CD8-positive, alpha-beta T cell (primary cell): ENCODE measurements at places on chromosomes 2 and 18. TPM values are rescaled to one million over a fixed set of nuclear protein-coding genes. Genes with fewer than 3 reads are reported as not detected.
A peak's percentile ranks its signal among the peaks of the same experiment; 100 is the strongest.

The NRP2 gene
- total RNA-seq, result not detected

The NCKAP5 gene
- not detected for total RNA-seq

The C2orf92 gene
- 7.1 TPM for total RNA-seq

The EVX2 gene
- not detected for total RNA-seq

- no peak for DNase-seq
Measured at GRCh38 chr18:23451491-23451890, 1.6 kb upstream of the RIOK3 start.

- no peak for DNase-seq
Measured at GRCh38 chr2:107064750-107065149, 178.8 kb upstream of the ST6GAL2 start.

- no peak for DNase-seq
Measured at GRCh38 chr2:10875126-10875525, 36.6 kb upstream of the KCNF1 start.

DNA sequence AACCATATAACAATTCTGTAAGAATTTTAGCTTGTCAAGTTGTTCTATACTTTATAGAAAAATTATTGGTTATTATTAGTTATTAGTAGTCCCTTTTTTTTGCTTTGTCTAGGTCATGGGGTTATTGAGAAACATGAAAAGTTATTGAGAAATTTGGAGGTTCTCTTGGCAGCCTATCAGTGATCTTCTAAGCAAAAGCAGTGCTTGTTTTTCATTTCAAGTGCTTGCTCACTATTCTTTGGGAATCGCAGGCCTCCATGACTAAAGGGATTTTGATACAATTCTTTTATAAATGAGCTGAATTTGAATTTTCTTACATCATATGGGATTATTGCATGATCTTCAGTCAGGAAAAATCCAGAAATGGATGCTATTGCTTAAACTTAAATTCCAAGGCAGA is 25.8 kb downstream of the PLEKHA3 start:
- no peak for DNase-seq

DNA sequence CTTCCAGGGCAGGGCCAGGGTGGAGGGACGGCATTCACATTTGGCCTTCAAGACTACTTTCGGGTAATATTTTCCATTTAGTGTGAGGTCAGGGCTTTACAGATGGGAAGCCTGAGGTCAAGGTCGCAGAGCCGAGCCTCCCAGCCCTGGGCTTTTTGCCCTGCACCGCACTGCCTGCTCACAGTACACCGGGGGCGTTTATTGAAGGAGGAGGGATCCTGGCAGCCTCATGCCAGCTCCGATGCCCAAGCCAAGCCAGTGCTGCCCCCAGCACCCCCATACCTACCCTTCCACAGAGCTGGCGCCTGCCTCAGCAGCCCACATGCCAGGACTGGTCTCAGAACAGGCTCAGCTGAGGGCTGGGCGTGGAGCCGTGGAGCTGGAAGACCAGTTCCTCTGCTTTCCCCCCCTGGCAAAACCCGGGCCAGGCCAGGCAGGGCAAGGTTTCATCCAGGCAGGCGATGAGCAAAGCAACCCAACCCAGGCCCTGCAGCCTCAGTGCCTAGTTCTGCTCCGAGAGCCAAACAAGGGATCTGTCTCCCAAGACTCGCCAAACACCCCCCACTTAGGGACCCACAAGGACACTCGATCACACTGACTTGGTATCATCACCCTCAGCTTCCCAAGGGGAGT is 11.9 kb downstream of the SDC1 start:
- DNase-seq, result no peak

DNA sequence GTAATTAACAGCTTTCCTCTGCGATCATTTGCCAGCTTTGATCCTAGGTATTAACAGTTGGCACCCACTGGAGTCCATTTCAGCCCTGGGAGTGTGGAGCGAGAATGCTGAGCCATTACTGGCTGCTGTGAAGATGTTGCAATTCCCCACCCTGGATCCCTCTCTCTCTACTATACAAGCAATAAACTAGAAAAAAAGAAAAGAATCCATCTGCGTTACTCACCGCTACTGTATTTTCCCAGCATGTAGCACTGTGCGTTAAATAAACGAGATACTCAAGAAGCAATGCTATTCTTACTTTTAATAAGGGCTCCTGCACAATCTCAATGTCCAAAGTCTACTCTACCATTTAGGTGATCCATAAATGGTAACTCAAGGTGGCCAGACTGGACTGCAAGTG is 8.5 kb downstream of the RTTN start:
- DNase-seq, result no peak

DNA sequence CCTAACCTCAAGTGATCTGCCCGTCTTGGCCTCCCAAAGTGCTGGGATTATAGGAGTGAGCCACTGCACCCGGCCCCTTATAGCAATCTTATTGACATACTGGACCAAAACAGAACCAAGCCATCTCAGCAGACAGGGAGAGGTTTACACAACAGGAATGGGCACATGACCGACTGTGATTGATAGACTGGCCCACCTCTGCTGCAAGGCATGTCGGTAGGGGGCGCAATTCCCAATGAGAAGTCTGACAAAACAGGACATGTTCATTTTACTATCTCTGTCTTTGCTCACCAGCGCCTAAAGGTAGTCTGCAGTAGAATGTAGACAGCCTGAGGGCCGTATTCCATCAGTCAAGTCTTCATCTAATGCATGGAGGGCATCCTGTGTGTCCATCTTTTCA is 2.0 kb downstream of the LYPD6B start:
- peak; percentile 48 for DNase-seq

- DNase-seq, result no peak
Measured at GRCh38 chr2:106536490-106536889, 49.3 kb downstream of the CD8B2 start.

- DNase-seq, result no peak
Measured at GRCh38 chr2:3494984-3495666, 24.2 kb downstream of the ADI1 start.

GRCh38 chr2:160482673-160483072 is 10.9 kb downstream of the RBMS1 start:
- peak; percentile 67 for DNase-seq

DNA sequence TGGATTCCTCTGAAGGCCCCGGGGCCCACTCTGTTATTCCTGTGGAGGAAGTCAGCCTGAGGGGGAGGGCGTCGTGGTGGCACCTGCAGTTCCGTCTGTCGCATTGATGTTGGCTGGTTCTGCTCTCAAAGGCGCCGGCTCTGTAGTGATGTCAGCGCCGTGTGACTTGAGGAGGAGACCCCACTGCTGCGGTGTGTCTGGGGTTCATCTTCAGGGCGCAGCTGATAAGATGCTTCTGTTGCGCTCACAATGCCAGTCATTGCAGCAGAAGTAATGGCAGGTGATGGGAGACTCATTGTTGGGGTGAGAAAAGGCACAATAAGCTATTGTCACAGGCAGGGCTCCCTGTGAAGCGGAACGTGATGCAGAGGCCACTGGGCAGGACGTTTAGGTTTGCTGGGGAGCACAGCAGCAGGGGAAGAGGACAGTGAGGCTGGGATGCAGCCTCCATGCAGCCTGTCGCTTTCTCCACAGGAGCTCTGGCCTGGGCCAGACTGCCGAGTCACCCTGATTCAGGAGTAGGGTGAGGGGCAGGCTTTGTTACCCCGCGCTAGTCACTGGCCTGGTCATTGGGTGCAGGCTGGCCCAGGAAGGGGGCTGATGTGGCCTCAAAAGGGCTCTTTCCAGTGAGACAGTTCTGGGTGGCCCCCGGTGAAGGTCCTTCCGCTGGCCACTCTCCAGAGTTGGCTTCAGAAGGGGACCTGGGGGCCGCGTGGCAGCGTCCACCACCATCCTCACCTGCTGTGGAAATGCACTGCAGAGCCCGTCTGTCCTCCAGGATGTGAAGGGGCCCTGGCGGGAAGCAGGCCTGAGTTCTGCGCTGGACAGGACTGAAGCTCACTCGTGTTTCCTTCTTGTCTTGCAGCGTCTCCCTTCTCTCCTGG is 42.9 kb downstream of the SH3BP4 start:
- no peak for DNase-seq

DNA sequence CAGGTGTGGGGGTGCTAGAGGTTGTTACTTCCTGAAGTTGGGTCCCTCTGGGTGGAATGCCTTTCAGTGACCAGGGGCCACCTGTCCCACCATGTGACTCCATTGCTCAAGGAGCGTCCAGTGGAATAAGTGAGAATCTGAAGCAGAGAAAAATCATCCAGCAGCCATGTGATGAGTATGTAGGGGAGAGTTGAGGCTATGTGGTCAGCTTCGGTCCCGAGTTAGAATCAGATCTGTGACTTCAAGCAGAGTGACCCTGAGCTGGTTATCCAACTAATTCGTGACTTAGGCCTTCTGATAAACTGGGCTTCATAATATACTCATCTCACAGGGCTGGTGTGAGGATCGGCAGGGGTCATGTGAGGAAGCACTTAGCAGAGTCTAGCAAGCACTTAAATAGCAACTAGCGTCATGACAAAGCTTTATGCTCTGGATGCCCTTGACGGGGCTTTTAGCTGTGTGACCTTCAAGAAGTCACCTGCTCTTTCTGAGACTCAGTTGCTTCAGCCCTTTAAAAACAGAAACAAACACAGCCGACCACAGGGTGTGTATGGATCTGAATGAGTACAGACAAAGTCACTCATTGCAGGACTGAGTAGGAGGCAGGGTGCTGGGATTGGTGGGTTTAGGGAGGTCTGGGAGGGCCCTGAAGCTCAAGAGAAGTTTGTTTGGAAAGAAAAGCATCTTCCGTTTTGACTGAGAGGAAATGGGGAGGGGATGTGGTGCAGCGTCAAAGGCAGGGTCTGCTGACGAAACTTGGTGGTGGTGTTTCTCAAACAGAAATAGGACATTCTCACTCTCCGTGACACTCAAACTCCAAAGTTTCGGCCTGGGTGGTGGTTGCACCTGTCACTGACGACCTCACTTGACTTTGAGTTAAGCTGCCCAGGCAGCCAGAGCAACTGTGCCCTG is 264.0 kb upstream of the CXCR4 start:
- DNase-seq, result peak; percentile 88

DNA sequence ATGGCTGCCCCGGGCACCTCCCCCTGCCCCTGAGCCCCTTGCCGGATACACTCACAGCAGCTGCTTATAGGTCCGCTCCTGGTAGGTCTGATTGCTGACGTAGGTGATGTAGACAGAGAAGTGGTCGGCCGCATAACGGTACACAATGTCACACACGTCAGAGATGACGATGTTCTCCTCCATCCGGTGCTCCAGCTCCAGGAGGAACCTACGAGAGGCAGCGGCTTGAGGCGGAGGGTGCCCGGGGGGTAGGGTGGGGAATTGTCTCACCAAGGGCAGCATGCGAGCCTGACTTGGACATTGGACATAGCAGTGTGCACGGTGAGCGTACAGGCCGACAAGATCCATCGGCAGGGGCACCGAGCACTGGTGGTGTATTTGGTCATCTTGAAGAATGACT is 22.8 kb downstream of the SNORC start:
- DNase-seq, result no peak
